ENCODE measurements at places on chromosomes 12 and 14.

DNA sequence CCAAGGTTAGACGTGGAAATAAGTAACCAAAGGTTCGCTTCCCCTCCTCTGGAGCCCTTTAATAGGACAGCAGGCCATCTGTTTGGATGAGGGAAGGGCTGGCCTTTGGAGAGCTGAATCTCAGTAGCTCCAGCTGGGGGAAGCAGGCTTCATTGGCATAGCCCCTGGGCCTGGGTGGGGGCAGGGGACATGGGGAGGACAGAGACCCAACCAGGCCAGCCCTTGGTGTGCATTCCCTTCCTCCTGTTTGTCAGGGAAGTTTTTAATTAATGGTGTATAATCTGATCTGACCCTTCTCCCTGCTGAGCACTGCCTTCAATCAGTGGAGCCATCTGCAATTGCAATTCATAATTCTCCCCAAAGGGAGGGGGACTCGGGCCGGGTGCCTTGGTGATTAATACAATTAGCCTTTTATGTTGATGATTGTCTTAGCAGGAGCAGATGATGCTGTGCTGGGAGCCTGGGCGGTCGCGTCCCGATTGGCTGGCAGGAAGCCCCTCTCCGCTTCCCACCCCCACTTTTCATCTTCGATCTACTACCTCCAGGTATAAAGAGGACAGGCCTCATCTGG lies 6.4 kb downstream of the AQP6 start:
- DNase-seq, result no peak

DNA sequence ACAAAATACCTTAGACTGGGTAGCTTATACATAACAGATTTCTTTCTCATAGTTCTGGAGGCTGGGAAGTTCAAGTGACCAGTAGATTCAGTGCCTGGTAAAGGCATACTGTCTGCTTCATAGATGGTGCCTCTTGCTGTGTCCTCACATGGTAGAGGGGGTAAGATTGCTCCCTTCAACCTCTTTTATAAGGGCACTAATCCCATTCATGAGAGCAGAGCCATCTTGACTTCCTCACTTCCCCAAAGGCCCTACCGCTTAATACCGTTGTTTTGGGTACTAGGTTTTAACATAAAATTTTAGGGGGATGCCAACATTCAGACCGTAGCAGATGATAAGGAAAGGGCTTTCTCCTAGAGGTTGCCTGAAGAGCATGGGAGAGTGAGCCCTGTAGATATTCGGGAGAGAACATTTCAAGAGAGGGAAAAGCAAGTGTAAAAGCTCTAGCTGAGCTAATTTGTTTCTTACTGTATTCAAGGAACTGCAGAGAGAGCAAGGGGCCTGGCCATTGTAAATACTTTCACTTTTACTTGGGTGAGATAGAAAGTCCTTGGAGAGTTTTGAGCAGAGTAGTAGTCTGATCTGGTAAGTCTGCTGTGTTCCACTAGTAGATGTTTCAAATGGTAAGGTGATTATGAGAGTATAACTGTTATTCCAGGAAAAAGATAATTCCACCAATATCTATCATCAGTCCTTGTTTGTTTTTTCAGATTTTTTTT lies 27.3 kb downstream of the FRS2 start:
- no peak for DNase-seq

DNA sequence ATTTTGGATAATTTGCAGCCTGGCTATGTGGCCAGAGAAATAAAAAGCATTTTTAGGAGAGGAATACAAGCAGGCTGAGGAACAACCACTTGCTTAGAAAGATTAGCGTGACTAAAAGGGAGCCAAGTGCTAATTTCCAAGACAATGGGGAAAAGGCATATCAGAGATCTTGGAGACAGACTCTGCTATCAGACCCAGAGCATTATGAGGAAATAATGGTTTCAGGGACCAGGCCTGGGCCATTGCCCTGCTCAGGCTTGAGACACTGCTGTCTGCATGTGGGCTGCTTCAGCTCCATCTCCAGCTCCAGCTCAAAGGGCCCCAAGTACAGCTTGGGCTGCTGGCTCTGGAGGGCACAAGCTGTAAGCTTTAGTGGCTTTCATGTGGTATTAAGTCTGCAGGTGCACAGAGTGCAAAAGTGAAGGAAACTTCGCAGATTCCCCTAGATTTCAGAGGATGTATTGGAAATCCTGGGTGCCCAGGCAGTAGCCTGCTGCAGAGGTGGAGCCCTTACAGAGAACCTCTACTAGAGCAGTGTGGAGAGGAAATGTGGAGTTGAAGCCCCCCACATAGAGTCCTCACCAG lies 449.2 kb downstream of the ZFP36L1 start:
- no peak for DNase-seq

- no peak for DNase-seq
These were observed 36.6 kb downstream of the CRADD start for GRCh38 chr12:93713800-93714199.

- no peak for DNase-seq
These were observed 47.7 kb downstream of the ISCA2 start for GRCh38 chr14:74541225-74541624.

GRCh38 chr12:82627799-82628198 lies 58.9 kb upstream of the TMTC2 start:
- peak; percentile 5 for DNase-seq

DNA sequence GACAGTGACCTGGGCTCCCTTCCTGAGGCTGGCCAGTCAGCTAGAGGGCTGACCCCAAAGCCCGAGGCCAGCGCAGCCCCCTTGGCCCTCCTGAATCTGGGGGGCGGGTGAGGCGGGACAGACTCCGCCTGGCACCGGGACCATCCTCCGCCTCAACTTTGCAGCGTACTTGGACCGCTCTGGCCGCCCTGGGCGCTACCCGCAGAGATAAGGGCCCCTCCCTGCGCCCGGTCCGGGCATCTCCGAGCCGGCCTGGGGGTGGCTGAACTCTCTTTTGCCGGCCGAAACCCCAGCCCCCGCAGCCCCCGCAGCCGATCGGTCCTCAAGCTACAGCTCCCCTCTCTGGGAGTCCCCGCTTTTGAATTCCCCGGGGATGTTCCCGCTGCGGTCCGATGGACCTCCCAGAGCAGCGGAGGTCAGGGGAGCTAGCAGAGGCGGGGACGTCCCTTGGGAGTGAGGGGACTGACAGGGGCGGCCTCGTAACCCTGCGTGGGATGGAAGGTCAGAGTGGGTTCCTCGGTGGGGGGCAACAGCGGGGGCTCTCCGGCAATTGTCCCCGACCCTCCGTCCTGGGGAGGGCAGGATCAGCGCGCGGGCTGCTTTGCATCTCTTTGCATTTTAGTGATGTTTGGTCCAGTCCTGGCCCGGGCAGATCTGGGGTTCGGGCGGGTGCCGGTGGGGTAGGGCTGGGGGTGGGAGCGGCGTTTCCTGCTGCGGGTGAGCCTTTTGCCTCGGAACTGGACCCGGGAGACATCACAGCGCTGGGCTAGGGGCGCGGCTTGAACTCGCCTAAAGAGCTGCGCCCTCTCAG lies at the start of gene CRIP1:
TSS of gene CRIP1 (plus strand) at position 724 of the 811 bp plus-strand sequence. CDS start 374 bp downstream, outside the sequence.
- no peak for DNase-seq

GRCh38 chr14:95128140-95128539 lies 29.2 kb downstream of the DICER1 start:
- DNase-seq, result no peak

GRCh38 chr14:67517083-67517482 lies 16.0 kb upstream of the PLEKHH1 start:
- DNase-seq, result no peak

- no peak for DNase-seq
These were observed 316.9 kb upstream of the E2F7 start for GRCh38 chr12:77382096-77382742.

DNA sequence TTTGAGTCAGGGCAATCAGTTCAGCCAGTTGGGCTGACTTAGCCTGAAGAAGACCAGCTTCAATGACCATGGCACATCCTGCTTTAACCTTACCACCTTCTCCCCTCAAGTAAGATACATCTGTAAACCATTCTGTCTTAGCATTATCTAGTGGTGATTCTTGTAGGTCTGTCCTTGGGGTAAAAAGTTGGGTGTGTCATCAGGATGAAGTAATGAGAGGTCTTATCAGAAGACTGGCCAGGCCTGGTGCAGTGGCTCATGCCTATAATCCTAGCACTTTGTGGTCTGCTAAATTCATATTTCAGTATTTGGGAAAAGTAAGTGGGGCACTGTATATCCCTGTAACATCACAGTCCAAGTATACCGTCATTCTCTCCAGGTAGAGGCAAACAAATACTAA lies 19.1 kb downstream of the SINHCAF start:
- DNase-seq, result no peak

DNA sequence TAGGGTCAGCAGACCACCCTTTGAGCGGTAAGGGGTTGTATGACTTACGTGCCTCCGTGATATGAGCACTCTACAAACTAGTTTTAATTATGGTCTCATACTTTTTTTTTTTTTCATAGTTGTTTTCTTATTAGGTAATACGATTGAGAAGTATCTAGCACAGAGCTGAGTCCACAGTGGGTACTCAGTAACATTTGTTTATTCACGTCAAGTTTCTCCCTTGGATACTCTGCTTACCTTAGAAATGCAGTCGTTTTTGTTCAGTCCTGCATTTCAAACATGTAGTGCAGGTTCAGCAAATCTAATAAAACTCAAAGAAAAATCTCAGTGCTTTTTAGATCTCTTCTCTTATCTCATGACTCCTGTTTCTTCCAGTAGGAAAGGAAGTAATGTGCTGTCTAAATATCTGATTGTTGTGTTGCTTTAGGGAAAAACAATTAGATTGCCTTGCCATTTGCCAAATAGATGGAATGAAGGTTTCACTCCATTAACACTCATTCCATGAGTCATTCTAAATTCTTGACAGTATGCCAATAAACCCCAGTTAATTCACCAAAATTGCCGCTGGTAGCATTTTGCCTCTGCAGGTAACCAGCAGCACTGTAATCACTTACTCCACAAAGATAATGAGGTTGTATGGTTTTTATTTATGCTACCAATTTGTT lies 118.9 kb downstream of the PTCSC3 start:
- no peak for DNase-seq

DNA sequence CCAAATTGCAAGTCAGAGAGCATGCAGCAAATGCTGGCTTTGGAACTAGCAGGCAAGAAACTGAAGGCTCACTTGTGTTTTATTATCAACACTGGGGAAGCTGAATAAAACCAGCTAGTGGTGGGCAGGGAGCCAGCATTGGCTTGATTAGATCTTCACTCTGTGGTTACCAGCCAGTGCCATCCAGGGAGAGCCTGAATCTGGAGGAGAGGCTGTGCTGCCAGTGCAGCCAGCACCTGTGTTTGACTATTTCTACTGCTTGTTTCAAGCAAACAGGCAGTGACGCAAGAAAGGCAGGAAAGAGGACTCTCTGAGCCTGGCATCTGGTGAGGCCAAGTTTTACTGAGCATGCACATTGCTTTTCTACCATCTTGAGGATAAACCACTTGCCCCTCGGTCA lies 247.0 kb downstream of the PHLDA1 start:
- DNase-seq, result no peak

GRCh38 chr12:121499929-121500793 lies 80.7 kb downstream of the KDM2B start:
- peak; percentile 28 for DNase-seq

- DNase-seq, result no peak
These were observed 29.1 kb upstream of the AEBP2 start for GRCh38 chr12:19410211-19410610.

GRCh38 chr14:70885343-70886022 lies 21.8 kb upstream of the PCNX1 start:
- DNase-seq, result no peak

DNA sequence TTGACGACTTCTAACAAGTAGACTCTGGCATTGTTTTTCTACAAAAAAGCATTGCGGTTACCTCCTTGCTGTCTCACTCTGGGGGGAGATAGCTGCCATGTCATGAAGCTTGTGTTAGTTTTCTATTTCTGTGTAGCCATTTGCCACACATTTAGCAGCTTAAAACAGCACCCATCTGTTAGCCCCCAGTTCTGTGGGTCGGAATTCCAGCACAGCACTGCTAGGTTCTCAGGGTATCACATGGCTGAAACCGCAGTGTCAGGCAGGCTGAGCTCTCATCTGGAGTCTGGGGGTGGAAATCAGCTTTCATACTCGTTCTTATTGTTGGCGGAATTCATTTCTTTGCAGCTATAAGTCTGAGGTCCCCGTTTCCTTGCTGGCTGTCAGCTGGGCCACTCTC lies 19.9 kb upstream of the STXBP6 start:
- DNase-seq, result no peak

DNA sequence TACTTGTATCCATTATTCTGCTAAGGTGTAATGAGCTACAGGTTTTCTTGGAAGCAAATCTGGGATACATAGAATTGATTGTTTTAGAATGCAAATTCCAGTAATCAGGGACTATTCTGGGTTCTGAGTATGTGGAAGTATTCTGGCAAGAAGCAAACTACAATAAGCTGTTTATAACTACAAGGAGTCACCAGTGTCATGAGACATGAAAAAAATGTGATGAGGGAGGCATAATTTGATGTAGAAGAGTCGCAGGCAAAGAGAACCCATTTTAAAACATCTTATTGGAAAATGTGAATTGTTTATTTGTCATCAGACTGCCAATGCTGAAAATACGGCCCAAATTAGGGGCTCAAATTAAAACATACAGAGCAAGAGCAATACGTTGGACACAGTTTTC lies 321.8 kb upstream of the E2F7 start:
- DNase-seq, result no peak

GRCh38 chr14:56131004-56131864 lies 13.0 kb downstream of the PELI2 start:
- no peak for DNase-seq

DNA sequence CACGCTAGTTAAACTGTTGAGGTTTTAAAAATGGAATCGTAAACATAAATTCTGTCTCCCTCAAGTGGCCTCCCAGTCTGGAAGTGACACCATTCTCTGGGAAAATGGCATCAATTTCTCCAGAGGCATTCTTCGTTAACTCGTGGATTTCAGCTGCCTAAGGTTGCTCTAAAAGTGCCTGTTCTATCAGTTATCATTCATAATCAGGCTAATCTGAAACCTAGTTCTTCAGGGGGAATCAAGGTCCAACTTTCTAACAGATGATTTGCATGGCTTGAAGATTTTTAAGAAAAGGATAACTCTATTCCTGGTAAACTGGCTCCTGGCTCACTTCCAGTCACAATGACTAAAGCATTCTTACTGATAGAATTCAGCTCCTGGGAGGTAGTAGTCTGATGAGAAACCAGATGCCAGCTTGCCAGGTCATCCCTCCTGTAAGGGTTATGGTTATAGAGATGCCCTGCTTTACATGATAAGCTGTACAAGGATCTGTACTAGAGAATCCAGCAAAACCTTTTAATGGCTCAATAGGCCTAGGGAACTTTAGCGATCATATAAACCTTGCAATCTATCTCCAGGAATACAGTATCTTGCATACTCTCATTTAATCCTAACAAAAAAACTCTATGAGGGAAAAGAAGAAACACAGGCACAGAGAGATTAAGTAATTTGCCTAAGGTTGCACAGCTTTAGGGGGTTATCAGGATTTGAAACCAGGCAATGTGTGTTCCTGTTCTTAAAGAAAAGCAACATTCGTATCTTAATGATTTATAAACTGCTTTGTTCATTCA lies 1.5 kb downstream of the L3HYPDH start:
- peak; percentile 79 for DNase-seq
